ENCODE measurements at places on chromosomes 5 and 9.

DNA sequence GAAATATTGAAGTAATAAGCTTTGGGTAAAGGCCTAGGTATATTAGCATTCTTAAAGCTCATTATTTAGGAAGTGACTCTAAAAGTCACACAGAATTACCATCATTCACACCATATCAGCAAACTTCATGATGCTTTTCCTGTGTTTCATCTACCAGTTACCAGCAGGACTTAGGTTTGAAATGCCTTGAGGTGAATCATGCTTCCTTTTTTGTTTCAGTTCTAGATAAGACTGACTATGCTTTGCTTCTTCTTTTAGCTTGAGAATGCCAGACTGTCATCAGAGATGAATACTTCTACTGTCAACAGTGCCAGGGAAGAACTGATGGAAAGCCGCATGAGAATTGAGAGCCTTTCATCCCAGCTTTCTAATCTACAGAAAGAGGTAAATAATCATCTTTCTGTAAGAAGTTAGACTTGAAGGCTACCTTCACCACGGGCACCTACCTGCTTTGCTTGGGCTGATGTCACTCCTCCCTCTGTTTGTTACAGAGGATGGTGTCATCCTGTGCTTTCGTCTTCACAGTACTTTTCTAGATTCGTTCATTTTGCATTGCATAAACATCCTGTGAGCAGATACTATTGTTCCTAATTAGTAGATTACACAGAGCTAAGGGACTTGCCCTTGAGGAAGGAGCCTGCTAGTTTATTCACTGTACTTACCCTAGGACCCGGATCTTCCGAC lies 34.7 kb downstream of the LMNB1 start:
- DNase-seq = no peak

DNA sequence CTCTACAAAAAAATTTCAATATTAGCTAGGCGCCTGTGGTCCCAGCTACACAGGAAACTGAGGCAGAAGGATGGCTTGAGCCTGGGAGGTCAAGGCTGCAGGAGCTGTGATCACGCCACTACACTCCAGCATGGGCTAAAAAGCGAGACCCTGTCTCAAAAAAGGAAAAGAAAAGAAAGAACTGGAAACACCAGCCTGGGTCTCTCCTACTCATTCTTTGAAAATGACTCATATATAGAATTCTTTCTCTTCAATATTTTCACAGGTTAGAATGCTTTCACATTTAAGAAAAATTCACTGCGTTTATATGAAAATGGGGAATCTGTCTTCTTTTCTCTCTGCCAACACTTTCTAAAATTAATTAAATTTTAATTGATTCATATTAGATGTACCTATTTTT lies 115.6 kb downstream of the TRPM6 start:
- DNase-seq = no peak

GRCh38 chr5:90558344-90559192 lies at the start of gene ADGRV1:
ADGRV1 (plus strand) TSS chr5:90558797; CDS start chr5:90558896, 99 bp downstream.
- DNase-seq = peak; percentile 89

DNA sequence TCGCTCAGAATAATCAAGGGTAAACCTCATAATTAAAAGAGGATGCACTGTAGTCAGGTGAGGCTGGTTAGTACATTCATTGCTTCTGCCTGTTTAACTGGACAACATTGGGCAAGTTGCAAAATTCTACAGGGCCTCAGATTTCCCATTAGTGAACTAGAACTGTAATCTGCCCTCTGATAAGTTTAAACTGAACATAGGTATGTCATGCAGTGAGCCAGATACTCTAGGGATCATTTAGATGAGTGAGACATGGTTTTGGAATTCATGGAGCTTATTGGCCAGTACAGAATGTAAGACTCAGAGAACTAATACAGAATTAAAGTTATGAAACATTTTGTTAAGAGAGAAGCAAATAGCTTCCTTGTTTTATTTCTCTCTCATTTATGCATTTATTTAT lies 35.9 kb downstream of the RNF44 start:
- DNase-seq = no peak

DNA sequence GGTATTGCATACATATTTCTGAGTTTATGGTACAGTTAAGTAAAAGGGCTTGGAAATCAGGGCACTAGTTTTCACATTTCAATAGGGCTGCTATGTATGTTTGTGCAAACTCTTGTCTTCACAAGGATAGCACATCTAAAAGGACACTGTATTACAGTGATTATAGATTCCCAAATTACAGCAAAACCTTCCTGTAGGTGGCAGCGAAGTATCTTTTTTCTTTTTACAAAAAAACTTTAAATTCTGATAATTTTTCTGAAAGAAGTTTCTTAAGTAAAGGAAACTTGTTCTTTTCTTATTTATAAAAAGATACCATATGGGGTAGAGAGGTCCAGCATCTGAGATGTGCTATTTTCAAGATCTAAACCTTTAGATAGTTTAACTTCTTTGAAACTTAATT lies 337.8 kb downstream of the PTPRD start:
- peak; percentile 25 for DNase-seq

GRCh38 chr5:94969174-94969573 lies 315.7 kb downstream of the MCTP1 start:
- DNase-seq = no peak

GRCh38 chr5:115402822-115403577 lies 106.5 kb upstream of the CCDC112 start:
- DNase-seq = no peak

DNA sequence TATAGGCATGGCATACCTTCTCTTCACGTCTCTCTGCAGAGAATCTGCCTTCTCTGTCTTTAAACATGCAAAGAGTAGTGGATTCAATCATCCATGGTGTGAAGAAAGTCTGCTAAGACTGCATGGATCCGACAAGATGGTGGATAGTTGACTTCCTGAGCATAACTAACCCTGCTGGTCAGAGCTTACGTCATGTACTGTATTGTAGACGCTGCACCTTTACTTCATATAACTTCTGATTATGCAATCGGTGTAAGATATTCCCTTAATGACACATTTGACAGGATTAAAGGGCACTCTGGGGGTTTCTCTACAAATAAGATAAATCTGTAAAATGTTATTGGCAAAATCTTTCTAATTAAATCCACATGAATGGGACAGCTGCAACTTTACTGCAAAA lies 240.3 kb upstream of the NREP start:
- DNase-seq = no peak

- no peak for DNase-seq
These were observed 19.5 kb upstream of the RANBP6 start for GRCh38 chr9:6034954-6035353.

- DNase-seq = no peak
These were observed 65.6 kb downstream of the GNA14 start for GRCh38 chr9:77582525-77582924.

DNA sequence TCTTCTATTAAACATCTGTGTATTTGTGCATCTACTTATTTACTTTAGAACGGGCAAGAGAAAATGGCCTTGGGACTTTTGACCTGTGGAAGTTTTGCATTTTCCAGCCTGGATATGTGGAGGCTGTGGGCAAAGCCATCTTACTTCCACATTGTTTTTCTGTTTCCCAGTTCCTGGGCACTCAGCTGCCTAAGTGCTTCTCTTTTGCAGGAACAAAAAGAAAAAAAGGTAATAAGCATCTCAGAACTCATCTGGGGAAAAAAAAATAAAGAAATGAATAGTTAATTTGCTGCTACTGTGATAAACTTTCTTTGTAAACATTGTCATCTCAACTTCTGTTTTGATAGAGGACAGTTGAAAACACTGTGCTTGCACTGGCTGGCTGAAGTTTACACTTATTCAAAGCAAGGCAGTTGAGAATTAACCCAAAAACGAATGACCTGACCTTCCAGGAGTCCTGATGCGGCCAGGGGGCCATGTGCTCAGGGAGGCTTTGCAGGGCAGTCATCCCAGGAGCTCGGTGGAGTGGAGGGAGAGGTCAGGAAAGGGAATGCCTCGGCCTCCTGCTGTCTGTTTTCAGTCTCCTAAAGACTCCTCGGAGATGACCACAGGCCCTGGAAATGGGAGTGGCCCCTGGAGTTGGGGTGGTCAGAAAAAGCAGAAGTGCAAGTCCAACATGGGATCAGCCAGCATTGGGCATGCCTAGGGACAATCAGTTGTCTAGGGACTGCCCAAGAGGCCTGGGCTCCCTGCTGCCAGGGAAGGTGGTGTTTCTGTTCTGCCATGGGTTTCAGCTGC lies 75.5 kb downstream of the RAI14 start:
- no peak for DNase-seq

- no peak for DNase-seq
These were observed 15.3 kb downstream of the SUSD1 start for GRCh38 chr9:112159781-112160180.

GRCh38 chr9:131677444-131678180 lies 62.3 kb downstream of the RAPGEF1 start:
- DNase-seq = no peak

DNA sequence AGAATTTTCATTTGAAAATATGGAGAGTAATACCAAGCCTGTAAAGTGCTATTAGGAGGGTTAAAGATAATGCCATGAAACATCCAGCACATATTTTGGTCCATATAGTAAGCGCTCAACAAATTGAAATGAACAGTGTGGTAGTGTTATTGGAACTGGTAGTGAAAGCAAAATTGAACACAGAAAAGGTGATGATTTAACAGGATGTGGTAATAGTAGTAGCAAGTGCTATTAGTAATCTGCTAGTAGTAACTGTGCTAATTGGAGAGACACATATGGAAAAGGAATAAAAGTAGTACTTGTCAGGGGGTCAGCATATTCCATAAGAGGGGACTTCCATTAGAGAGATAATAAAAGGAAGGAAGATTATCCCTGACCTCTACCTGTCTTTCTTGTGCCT lies 187.3 kb downstream of the HTR1A start:
- DNase-seq = no peak

DNA sequence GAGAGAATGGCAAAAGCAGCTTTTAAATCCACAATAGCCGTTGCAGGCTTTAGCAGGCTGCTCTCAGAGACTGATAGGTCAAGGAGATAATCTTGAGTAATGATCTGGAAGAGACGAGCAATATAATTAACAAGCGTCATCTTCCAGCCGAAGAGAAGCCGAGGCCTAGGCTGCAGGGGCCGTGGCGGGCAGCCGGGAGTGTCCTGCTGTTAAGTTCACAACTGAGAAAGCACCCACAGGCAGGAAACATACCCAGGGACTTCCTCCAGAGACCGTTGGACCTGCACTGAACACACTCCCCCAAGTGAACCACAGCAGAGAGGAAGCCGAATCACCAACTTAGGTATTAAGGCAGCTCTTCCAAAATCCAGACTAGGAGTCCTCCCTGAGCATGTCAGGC lies 182.3 kb downstream of the IRX2 start:
- no peak for DNase-seq

- DNase-seq = no peak
These were observed 273.3 kb upstream of the CCNH start for GRCh38 chr5:87686018-87686417.

DNA sequence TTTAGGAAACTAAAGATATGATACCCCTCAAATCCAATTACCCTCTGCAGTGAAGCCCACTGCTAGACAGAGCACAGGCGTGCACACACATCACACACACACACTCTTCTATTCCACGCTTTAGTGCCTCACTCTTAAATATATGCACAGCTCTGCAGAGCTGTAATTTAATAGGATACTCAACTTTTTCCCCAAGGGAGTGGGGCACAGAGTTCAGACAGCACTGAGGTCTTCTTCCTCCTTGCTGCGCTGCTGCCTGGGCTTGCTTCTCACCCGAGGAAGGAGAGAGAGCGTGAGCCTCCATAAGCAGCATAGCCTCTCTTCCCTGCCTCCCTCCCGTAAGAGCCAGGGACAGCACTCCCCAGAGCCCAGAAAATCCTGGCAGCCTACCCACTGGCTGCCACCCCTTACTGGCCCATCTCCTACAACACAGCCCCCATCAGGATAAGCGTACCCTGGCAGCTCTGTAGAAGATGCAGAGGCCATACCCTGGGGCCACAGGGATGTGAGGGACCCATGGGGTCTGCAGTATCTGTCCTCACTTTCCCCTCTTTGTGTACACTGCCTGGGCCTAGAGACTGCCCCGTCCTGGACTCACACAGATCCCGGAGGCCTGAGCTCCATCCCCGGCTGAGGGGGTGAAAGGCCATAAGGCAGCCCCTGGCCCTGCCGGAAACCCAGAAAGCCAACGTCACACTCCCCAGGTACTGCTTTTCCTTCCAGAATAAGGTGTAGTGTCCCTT lies 102.1 kb downstream of the C5orf15 start:
- no peak for DNase-seq

- DNase-seq = no peak
These were observed 5.0 kb upstream of the RNF44 start for GRCh38 chr5:176542135-176542595.

DNA sequence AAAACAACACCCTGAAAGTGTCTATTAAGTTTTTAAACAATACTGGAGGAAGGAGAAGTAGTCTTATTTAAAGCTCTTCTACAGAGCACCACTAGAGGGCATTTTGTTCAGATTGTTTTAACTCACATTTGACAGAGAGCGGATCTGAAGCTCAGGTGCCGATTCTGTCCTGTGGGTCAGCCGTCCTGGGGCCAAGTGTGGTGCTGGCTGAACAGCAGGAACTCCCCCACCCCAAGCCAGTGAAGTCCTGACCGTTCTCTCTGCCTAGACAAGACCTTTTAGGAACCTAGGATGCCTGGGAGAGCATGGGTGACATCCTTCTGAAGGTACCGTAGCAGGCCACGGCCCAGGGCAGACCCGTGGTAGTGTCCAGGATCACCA lies 3.9 kb downstream of the EXOC3 start:
- peak; percentile 10 for DNase-seq

DNA sequence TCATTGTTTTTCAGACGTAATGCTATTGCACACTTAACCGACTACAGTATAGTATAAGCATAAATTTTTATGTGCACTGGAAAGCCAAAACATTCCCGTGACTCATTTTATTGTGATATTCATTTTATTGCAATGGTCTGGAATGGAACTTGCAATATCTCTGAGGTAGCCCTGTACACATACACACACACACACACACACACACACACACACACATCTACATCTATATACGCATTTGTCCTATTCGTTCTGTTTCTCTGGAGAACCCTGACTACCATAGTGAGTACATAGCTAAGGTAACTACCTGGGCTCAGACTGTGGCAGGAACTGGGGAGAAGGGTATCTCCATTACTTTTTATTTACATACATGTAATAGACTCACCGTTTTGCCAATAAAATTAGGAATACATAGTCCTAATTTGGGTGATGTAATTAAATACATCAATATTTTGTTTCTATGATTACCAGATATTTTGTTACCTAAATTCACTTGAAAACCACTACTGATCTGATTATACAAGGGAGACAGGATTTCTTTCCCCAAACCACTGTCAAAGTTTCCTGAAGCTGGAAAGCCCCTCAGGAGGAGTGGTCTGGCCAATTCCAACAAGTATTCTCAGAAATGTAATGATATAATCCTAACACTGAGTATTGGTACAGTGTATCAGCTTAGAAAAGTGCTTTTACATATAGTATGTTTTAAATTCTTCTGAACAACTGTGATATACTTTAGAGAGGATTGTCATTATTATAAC lies 74.0 kb upstream of the PLPP1 start:
- no peak for DNase-seq

- no peak for DNase-seq
These were observed 63.1 kb downstream of the HSPA4 start for GRCh38 chr5:133114933-133115310.

DNA sequence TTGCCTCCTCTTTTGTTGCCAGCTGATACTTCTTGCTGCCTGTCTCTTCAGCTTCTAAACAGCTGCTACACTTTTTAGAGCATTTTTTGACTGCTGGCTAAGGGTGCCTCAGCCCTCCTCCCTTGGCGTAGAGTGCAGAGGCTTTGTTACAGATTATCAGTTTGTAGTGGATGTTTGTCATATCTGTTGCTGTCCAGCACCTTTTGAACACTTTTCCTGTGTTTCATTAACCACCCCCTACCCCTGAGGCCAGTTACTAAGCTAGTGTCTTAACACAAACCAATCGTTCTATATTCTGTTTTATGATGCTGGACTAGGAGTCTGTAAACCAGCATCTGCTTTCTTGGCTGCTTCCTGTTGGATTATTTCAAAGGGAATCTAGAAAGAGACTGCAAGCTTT lies 441.5 kb downstream of the DNAH5 start:
- no peak for DNase-seq

All from NCI-H446 treated with DMSO at 0.1 percent for 48 hours (cell line).